ENCODE measurements at places on chromosomes 16 and 17.

DNA sequence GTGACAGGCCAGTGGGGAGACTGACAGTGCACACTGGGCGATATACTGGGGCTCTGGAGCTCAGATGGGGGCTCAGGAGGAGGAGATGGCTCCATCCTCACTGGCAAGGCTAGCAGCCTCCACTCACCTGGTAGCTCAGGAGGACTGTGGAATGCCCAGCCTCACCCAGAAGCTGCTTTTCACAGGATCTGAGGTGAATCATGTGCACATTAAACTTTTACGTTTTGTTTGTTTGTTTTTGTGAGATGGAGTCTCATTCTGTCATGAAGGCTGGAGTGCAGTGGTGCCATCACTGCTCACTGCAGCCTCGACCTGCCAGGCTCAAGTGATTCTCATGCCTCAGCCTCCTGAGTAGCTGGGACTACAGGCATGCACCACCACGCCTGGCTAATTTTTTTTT is 28.6 kb downstream of the ADCY7 start:
- DNase-seq = no peak

GRCh38 chr17:72862276-72862999 is 230.1 kb downstream of the SLC39A11 start:
- peak; percentile 7 for DNase-seq

DNA sequence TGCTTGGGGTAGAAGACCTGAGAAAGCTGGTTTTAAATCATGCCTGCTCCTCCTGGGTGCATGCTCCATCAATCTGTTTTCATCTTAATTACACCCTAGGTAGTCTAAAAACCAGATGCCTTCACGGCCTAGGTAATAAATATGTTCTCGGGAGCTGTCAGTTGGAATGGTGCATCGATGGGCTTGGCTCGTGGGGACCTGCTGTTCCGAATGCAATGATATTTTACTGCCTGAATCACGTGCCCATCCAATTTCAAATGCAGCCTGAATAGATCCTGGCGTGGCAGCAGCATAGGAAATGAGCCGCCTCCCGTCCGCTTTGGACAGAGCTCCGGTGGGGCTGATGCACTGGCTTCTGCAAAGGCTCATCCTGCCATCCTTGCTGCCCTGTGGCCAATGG is 18.8 kb upstream of the FAAP100 start:
- DNase-seq = no peak

DNA sequence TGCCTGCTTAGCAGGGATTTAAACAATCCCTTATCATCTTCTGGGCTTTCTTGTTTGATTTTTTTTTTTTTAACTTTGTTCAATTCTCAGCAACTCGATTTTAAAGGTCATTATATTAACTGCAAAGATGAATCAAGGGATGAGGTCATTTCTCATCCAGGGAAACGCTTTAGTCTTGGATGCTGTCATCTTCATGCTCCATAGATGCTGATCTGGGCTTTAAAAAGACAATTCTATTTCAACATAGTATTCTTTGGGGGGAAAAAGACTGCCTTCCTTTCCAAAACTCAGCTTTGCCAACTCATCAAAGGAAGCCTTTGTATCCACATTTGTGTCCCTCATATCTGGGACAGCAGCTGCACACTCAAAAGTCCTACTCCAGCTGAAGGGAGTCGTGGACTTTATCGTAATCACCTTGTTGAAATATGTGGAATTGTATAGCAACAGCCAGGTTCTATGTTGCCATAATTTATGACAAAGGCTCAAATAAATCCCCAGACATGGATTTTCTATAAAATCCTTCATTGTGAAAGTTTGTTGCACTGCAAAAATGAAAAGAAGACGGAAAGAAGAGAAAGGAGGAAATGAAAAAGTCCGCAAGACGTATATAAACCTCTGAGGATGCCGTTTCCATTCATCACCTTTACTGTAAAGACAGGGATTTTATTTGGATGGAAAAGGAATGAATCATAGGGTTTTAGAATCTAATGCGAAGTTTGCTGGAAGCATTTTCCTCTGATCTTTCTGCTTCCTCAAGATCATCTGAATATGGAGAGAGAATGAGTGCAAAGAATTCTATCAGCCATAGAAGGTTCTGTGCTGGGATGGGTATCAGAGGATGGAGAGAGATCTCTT is 48.6 kb upstream of the XYLT1 start:
- DNase-seq = no peak

DNA sequence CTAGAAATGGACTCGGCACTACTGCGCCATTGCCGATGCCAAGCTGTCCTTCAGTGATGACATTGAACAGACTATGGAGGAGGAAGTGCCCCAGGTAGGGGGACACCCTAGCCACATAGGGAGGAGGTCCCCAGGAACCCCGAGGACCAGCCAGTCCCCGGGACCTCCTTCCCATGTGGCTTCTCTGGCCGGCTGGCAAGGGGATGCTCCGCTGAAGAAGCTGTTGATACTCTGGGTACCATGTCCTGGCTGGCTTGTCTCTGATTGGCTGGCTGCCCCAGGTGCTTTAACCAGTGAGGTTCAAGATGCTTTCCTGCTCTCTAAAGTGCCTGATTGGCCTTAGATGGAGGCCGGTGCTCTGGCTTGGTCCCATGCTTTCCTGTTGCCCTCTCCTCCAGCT is 103.6 kb downstream of the SDR42E1 start:
- no peak for DNase-seq

Measured in NCI-H345 (cell line).